ENCODE measurements at places on chromosomes 1 and 21.
A peak's percentile ranks its signal among the peaks of the same experiment; 100 is the strongest.

GRCh38 chr1:8170059-8170835, 144.1 kb upstream of the ERRFI1 start:
- DNase-seq = no peak

- DNase-seq = peak; percentile 42
These were observed 590 bp downstream of the CNN3 start for GRCh38 chr1:94926126-94926914.

DNA sequence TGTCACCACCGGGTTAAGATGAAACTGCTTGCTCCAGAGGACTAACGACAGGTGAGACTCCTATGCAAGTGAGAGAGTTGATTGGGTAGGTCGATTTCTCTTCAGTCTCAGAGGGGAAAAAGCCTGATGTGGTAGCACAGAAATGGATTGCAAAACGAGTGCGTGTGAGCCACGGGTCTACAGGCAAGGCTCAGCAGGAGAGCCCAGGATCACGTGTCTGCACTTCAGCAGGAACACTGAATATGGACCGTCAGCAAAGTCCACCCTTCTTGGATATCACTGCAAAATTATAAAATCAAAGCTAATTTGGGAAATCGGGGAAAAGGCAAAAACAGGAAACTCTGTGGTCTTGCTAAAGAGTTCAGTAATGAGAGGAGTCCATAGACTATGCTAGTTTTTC, 107.7 kb upstream of the ZNF648 start:
- DNase-seq = no peak

DNA sequence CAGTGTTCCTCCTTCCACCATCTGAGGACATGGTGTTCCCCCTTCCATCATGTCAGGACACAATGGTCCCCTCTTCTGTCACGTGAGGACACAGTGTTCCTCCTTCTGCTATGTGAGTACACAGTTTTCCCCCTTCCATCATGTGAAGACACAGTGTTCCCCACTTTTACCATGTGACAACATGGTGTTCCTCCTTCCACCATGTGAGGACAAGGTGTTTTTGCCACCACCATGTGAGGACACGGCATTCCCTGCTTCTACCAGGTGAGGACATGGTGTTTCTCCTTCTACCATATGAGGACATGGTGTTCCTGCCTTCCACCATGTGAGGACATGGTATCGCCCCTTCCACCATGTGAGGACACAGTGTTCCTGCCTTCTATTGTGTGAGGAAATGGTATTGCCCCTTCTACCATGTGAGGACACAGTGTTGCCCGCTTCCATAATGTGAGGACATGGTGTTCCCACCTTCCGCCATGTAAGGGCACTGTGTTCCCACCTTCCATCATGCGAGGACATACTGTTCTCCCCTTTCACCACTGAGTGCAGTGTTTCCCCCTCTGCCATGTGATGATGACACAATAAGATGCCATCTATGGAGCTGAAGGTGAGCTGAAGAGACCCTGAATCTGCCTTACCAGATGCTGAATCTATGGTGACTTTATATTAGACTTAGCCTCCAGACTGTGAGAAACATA, 132.3 kb downstream of the FCRL5 start:
- no peak for DNase-seq

Data from erythroblast (primary cell).